ENCODE measurements at places on chromosomes 6 and 20.

GRCh38 chr6:69953491-69953890 lies 87.1 kb downstream of the COL19A1 start:
- DNase-seq, result no peak

GRCh38 chr20:9699181-9699580 lies 139.7 kb downstream of the PAK5 start:
- no peak for DNase-seq

DNA sequence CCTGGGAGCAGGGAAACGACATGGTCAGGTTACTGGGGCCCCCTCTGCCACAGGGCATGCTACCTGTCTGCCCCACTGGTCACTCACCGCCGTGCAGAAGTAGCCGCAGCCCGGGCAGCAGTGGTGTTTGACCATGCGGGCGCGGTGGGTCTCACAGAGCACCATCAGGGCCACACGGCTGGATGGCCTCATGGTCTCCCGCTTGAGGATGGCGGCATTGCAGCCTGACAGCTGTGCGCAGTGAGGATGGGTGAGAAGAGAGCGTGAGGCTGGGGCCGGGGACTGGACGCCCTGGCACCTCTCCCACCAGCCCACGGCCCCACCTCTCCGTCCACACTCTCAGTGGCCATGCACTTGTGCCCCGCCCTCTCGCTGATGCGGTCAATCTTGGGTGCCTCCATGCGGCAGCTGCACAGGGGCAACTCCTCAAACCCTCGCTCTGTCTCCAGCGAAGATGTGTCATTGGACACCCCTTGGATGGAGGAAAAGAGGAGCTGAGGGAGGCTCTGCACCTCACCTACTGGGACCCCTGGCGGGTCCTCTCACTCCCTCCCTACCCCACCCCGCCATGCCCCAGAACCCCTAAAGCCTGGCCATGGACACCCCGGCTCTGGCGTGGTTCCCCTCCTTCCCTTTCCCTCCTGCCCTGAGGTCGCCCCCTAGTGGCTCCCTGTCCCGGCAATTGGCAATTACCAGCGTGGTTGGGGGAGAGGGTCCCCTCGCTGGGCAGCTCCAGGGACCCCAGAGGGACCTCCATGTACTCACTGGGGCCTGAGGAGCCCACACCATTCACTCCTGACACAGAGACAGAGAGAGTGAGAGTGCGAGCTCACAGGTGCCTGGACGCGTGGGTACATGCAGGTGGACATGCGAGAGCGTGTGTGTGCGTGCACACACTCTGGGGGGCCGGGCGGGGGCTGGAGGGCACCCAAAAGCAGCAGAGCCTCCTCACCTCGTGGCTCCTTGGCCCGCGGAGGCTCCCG lies 8.9 kb downstream of the EHMT2 start:
- DNase-seq, result peak; percentile 88

DNA sequence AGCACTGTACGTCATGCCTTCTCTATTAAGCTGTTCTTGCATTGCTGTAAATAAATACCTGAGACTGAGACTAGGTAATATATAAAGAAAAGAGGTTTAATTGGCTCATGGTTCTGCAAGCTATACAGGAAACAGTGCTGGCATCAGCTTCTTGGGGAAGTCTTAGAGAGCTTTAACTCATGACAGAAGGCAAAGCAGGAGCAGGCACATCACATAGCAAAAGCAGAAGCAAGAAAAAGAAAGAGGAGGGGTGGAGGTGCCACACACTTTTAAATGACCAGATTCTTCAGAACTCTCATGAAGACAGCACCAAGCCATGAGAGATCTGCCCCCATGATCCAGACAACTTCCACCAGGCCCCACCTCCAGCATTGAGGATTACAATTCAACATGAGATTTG lies 30.1 kb downstream of the CYB5R4 start:
- DNase-seq, result no peak

GRCh38 chr20:16982091-16982726 lies 234.1 kb downstream of the OTOR start:
- no peak for DNase-seq

DNA sequence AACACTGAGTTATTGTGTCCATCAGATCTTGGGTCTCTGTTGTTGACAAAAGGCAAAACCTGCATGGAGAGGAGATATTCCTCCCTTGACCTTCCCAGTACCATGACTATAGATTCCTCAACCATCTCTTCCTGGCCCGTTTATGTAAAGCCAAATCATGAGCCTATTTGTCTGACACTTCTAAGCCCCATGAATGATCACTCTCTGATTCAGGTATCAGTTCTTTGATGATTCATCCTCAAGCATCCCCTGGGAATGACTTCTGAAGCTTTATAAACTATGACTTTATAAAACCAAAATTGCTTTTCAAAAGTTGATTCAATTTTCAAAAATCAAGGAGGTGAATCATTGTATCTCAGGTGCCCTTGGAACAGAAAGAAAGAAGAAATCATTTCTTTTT lies 78.7 kb upstream of the LOC128125822 start:
- no peak for DNase-seq

GRCh38 chr6:43523284-43523683 lies 6.4 kb downstream of the POLR1C start:
- DNase-seq, result no peak

DNA sequence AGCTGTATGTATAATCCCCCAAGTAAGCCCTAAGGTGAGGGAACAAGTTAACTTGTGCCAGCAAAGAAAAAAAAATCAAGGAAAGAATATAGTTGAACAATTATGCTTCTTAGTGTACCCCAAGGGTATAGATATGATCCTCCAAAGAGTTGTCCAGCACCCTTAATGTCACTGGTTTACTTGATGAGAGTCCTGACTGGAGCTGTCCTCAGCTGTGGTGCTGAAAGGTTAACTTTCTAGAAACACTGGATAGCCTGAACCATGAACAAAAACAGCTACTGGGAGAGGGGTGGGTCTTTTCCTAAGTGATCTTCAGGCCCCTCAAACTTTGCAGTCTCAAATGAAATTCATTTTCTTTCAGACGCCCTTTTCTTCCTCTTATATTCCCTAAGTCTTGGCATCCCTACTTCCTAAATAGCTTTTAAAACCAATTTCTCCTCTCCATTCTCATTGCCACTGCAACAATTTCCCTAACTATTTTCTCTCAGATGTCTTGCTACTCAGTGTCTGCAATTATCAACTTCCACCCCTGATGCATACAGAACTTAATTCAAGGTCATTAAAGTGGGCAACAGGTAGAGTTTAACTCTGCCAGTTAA lies 83.5 kb upstream of the PROKR2 start:
- DNase-seq, result peak; percentile 64

DNA sequence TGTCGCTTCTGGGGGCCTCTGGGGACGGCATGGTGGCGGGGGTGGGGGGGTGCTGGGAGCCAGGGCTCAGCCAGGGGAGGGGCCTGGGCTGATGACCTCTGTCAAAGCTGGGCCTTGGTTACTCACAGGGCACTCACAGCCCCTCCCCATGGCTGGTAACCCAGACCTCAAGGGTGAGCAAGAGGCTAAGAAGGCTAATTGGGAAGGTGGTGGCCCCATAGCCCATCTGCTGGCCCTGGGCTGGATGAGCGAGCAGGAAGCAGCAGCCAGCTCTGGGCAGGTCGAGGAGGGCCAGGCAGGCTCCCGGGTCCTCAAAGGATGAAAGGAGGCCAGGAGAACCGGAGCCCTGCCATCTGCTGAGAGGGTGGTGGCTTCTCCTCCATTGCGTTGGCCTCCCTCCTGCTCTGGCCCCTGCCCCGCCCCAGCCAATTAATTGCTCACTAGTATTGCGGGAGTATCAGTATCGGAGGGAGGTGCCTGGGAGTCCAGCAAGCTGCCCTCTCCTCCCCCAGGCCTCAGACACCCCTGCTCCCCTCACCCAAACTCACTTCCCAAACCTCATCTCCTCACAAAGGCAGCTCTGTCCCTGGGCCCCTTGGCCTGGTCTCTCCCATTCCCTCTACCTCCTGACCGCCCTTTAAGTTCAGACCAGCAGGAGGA lies 1.0 kb upstream of the CDSN start:
- DNase-seq, result no peak

DNA sequence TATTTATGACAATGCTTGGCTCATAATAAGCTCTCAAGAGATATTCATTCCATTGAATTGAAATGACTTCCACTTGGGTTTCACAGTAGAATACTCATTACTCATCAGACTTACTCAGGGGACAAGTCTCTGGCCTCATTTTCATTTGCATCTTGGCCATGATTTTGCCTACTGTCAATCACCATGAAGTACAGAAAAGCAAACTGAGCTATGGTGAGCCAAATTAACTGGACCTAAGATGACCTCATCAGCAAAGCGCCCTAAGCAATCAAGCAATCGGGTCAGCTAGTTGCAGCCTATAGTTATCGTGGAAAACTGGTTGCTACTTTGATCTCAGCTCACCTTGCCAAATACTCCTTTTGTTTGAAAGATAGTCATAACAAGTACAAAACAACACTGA lies 494.7 kb upstream of the SLC35B3 start:
- no peak for DNase-seq

- DNase-seq, result no peak
Observed at GRCh38 chr20:39283464-39283863, 321.3 kb downstream of the DHX35 start.

GRCh38 chr6:129476810-129477209 lies 233.2 kb downstream of the ARHGAP18 start:
- no peak for DNase-seq

GRCh38 chr6:48883116-48883515 lies 579.9 kb downstream of the MMUT start:
- DNase-seq, result no peak

DNA sequence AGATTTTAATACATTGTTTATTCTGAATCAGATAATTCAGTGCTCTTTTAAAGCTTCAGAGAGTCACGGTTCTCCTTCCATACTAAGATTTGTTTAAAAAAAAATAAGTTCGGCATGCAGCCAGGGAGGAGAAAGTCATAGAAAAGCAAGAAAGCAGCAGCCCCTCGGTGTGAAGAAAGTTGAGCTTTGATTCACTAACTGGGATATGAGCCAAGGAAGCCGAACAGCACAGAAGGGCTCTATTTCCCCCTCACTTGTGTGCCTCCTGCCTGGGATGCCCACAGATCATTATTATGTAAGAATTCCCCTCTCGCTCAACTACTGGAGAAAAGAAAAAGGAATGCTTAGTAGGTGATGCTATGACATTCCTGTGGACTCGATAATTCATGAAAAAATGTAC lies 69.3 kb upstream of the SYNJ2 start:
- DNase-seq, result no peak

DNA sequence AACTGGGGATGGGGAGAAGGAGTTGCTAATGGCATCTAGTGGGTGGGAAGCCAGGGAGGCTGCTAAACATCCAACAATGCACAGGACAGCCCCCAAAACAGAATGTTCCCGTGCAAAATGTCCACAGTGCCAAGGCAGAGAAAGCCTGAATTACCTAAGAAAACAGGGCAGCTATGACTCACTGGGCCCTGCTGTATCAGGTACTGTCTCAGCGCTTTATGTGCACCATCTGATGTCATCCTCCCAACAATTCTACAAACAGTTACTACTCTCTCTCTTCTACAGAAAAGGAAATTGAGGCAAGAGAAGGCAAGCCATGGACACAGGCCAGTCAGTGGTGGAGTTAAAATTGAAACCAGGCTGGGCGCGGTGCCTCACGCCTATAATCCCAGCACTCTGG lies 3.1 kb downstream of the YTHDF1 start:
- DNase-seq, result no peak

DNA sequence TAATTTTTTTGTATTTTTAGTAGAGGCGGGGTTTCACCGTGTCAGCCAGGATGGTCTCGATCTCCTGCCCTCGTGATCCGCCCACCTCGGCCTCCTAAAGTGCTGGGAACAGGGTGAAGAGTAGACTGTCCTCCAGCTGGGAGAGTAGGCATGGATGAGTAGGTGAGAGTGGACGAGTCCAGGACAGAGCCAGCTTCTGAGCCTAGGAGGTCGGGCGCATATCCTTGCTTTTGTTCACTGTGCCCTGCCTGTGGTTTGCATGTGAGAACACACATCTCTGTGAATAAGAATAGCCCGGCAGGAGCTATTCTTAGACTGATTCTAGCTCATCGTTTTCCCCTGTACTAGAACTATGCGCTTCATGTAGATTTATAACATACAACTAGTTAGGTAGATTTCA lies 78.3 kb downstream of the RPP40 start:
- DNase-seq, result no peak

GRCh38 chr6:143807103-143807772 lies 35.9 kb upstream of the LTV1 start:
- DNase-seq, result no peak

DNA sequence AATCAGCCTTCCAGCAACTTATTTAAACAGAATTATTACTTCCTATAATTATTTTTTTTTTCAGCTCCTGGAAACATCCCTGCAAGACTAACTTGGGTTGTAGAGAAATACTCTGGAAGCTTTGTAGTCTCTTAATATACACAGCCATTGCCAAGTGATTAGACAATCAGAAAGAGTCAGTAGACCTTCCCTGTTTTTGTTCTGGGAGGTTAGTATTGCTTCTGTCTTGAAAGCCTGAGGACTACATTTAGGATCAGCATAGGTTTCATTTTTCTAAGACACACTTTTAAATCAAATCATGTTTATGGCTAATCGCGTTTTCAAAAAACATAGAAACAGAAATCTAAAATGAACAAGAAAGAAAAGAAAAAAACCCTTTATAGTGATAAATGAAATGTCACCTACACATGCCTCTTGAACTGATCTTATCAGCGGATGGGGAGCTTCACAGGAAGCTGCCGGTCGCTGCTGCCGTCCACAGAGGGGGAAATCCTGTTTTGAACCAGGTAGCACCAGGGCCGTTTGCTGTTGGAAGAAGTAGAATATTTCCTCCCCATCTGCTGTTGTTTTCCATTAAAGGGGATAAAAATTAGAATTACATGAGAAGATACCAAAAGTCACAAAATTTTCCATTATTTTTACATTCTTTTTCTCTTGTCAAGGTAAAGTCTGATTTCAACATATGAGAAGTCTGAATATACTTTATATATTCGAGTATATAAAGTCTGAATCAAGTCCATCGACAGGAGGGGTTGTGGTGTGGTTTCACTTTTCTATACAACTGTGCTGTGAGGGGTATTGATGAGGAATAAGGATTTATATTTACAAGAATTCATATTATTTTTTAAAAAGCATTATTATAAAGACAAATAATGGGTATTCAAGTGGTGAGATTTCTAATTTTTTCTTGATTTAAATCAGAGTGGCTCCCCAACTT lies 94.6 kb downstream of the ARMC2 start:
- DNase-seq, result peak; percentile 89

GRCh38 chr20:61422636-61423425 lies 170.8 kb downstream of the CDH4 start:
- DNase-seq, result no peak

GRCh38 chr6:37534893-37535292 lies 35.2 kb upstream of the CCDC167 start:
- DNase-seq, result no peak

Data from activated CD4-positive, alpha-beta T cell treated with anti-CD3 and anti-CD28 coated beads, Interleukin-2, amount 10 ng/mL, durations not matched to agents 24 days and 14 days (primary cell).